Suppressor macrophage (primary cell): ENCODE measurements at places on chromosomes 4 and X.

- no peak for DNase-seq
Observed at GRCh38 chr4:183366206-183366835, 44.1 kb upstream of the CLDN24 start.

GRCh38 chr4:100076753-100077152 lies 113.5 kb downstream of the DDIT4L start:
- DNase-seq: no peak

GRCh38 chr4:31236639-31237173 lies 516.5 kb downstream of the PCDH7 start:
- no peak for DNase-seq

DNA sequence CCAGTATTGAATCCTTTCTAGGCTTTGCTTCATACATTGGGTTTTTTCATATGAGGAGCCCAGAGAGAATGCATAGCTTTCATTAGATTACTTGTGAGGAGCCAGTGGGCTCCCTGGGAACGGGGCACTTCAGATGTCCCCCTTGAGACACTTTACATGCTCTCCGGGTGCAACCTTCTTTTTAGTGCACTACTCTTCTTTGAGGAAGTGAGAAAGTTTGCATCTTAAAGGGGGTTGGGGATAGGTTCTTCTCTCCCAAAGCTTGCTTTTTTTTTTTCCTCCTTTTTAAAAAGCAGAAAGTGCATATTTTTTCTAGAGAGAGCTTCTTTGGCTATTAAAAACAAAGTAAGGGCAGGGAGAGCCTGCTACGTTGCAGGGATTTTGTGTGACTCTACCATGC lies 4.3 kb downstream of the HADH start:
- DNase-seq: peak; percentile 33

GRCh38 chr4:113049421-113050370 lies at the start of gene ANK2:
Gene ANK2, plus strand, starts transcription at chr4:113049653. Its CDS starts 76 bp downstream, at chr4:113049729.
- DNase-seq: no peak

DNA sequence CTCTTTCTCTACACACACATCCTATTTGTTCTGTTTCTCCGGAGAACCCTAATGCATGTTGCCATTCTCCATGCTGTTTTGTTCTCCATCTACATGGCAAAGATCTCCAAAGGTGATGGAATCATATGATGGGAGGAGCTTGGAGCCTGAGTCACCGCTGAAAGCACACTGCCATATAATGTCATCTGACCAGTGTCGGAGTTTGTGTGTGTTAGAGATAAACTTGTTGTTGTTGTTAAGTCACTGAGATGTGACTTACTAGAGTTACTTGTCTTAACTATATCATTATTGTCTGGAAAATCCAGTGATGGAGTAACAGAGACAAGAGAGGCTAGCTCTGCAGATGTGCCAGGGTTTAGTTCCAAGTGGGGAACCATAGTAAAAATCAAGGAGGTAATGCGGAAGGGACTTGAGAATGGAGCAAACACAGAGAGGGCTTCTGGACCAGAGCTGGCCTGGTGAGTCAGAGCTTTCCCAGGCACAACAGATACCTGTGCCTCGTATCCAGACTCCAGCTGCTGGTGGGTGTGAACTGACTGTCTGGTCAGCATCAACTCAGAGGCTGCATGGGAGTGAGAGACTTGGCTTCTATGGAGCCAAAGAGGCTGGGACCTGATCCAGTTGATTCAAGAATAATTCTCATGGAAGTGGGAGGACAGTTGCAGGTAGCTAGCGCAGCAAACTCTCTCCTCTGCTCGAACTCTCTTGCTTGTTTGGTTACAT lies 30.6 kb upstream of the CCKAR start:
- DNase-seq: no peak

DNA sequence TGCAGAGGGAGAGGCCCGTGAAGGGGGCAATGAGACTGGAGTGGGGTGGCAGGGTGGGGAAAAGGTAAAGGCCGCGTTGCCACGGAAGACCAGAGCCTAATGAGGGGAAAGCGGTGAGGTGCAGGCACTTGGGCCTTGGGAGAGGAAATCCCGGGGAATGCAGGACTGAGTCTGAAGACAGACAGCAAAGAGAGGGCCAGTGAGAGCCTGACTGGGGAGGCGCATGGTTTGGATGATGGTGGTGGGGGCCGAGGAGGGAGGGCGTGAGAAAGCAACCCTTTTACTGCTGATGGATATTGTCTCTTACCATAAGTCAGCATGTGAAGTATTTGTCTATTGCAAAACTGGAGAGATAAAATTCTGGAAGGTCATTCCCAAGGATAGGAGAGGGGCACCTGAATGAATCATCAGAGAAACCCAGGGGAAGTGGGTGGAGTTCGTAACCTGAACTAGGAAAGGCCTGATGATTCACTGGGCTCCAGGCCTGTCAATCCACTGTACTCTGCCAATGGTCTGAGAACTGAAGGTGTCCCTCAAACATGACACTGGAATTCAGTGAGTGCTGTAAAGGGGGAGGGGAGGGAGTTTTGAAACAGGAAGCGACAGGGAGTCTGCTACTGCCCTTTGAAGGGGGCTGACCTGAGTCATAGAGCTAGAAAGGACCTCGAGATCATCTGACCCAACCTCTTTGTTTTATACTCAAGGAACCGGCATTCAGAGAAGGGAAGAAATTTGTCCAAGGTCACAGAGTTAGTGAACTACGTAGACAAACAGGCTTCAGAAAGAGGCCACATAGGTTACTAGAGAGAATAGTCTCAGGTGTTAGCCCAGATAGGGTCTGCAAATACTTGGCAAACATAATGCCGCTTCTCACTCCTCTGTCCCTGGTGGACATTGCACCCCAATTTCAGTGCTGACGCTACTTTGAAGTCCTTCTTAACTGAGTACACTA lies 52.2 kb downstream of the NALF2 start:
- no peak for DNase-seq

DNA sequence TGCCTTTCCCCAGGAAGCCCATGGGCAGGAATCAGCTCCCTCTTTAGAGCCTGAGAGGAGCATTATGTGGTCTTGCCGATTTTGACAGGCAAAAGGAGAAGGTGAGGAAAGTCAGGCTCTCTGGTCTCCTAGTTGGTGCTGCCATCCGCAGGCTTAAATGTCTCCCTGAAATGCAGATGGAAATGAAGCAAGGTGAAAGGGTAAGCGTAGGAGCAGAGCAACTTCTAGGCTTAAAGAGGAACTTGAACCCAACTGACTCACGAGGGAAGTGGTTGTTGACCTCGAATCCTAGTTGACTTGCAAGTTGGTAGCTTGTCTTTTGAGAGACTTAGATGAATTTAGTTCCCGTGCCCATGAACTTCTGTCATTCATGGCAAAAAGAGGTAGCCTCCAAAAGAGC lies 205.9 kb downstream of the PTTG2 start:
- peak; percentile 85 for DNase-seq

DNA sequence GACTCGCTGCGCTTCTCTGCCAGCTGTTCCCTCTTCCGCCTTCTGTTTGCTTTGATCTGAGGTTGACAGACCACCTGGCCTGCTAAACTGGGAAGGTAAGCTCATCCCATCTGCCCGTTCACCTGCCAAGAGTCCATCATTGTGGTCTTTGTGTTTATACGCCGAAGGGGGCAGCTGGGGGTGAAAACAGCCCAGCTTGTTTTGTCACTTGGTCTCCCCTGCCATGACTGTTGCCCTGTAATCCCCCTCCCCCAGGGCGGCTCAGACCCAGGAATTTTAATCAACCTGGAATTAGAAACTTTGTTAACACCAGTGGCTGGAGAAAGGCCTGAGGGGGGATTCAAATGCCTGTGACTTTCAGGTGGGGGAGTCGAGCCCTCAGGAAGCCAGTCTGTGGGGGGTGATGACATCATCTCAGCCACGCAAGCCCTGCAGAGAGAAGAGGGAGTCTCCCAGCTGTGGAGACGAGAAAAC lies 333.3 kb downstream of the BCOR start:
- no peak for DNase-seq

GRCh38 chr4:109973529-109973905 lies 60.8 kb downstream of the EGF start:
- no peak for DNase-seq

DNA sequence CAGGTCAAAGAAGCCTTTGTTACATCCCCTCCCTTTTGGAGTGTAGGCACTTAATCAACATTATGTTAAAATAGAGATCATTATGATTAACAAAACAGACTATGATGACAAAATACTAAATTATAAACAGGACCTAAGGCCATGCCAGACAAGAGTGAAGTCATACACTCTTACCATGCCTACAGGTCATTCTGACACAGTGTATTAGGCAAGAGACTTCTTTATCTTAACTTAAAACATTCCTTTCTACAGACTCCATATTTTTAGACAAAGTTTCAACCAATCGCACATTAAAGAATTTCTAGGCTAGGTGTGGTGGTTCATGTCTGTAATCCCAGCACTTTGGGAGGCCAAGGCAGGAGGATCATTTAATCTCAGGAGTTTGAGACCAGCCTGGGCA lies 128.6 kb upstream of the SLC34A2 start:
- no peak for DNase-seq

DNA sequence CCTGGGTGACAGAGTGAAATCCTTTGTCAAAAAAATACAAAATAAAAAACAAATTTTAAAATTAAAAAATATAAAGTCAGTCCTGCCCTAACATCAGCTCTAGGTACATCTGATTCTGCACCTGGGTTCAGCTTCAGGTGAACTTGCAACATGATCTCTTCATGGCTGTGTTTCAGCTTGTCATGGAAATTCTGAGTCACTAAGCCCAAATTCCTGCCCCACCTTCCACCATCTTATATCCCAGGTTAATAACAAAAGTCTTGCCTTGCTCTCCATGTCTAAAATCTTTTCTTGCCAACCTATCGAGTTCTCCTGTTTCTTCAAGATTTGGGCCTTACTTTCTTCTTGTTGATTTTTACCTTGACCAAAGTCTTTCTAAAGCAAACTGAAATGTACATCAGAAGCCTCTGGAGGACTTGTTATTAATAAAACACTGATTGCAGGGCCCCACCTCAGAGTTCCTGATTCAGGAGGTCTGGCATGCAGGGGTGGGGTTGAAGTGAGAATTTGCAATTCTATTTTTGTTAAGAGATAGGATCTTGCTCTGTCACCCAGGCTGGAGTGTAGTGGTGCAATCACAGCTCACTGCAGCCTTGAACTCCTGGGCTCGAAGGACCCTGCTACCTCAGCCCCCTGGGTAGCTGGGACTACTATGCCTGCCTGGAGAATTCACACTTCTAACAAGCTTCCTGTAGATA lies 125.8 kb upstream of the VCX3A start:
- no peak for DNase-seq

DNA sequence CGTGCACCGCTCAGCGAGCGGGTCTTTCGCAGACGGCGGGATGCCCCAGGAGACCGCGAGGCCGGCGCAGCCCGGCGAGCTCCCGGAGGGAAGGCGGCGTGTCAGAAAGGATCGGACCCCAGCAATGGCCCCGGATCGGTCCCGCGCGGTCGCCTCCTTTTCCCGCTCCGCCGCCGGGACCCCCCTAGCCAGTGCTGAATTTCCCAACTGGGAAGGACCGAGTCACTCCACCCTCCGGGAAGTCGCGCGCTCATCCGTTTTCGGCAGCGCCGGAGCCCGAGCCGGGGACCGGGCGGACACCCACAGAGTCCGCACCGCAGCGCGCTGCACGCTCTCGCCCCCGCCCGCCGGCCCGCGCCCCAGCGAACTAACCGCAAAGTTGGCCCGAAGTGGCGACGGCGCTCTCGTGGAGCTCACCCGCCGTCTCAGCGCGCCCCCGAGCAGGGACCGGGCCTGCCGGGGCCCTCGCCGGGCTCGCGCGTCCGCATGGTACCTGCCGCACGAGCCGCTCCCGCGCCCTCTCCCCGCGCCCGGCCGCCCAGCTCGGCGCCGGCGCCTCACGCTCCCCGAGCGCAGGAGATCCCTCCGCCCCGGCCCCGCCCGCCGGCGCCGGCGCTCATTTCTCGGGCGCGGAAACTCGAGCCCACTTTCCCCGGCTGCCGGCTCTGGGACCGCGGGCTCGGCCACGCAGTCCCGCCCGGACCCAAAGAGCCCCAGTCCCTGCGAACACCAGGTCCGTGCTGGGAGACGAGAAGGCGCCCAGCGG lies at the start of gene FAT1:
TSS of gene FAT1 (minus strand) at position 565 of the 766 bp plus-strand sequence. CDS start 14,029 bp downstream, outside the sequence.
- DNase-seq: no peak

- DNase-seq: peak; percentile 70
Observed at GRCh38 chr4:39637586-39638353, 895 bp downstream of the SMIM14 start.

- no peak for DNase-seq
Observed at GRCh38 chr4:88318751-88319350, 34.5 kb upstream of the PPM1K start.

GRCh38 chr4:109826719-109827118 lies 1.1 kb upstream of the RRH start:
- peak; percentile 56 for DNase-seq

DNA sequence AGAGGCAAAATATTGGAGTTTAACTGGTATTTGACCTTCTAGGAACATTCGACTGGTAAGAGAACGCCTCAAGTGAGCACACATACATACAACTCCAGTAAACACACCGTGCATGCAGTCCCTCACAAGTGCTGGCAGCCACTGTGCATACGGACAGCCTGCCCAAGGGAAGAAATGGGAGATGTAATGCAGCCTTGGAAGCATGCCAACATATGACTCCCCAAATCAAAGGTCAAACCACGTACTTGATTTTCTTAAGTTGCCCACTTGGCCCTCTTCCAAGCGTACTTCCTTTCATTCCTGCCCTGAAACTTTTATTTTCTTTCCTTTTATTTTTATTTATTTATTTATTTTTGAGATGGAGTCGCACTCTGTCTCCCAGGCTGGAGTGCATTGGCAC lies 206.6 kb downstream of the SPRY1 start:
- peak; percentile 3 for DNase-seq

DNA sequence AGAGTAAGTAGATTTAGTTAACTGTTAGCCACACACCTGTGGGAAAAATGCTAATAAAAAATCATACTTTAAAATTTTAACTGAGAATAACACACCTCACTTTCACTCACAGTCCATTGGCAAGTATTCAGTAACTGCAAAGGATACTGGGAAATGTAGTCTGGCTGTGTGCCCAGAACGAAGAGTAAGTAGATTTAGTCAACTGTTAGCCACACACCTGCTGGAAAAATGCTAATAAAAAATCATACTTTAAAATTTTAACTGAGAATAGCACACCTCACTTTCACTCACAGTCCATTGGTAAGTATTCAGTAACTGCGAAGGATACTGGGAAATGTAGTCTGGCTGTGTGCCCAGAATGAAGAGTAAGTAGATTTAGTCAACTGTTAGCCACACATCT lies 178.4 kb upstream of the NWD2 start:
- DNase-seq: no peak

GRCh38 chr4:23337292-23337691 lies 552.6 kb downstream of the PPARGC1A start:
- no peak for DNase-seq

DNA sequence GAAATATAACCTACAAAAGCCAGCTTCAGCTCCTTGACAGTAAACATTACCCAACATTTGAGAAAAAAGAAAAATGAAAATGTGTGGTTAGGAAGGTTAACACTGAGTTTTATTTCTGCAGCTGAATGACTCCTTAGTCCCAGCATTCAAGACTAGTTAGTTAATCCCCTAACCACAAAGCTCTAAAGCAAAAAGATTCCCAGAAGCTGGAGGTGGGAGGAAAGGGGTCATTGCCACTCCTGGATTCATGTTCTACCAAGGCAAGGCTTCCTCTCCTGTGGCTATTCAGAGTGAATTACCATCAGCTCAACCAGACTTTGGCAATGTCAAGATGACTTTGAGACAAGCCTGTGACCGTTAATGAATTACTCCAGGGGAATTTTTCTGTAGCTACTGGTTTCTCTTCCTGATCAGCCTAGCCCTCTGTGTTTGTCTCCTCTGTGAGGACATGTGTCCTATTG lies 63.6 kb downstream of the HADH start:
- no peak for DNase-seq

- DNase-seq: no peak
Observed at GRCh38 chr4:168857009-168857408, 153.0 kb downstream of the CBR4 start.

- DNase-seq: no peak
Observed at GRCh38 chrX:1502853-1503252, 34.1 kb downstream of the P2RY8 start.
